ENCODE measurements at places on chromosomes 2 and 18. TPM values are rescaled to one million over a fixed set of nuclear protein-coding genes. Genes with fewer than 3 reads are reported as not detected.

- DNase-seq, result no peak
Observed at GRCh38 chr18:6363216-6363615, 51.5 kb downstream of the L3MBTL4 start.

Gene SERPINB11
- not detected for total RNA-seq

GRCh38 chr2:120786038-120786960, 50.6 kb downstream of the GLI2 start:
- DNase-seq, result no peak

DNA sequence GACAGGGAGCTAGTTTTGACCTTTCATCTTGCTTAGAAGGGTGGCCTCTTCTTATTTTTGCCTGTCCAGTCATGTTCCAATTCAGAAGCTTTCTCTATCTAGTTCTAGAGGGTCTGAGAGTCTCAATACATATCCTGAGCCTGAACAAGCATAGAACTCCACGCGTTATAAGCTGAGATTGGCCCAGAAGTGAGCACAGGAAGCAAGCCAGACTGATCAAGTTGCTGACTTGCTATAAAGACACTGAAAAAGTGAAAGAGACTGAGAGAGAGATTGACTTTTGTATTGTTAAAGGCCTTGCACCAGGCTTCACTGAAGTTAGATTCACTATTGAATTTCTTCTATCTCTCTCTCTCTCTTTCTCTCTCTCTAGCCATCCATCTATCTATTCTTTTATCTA, 142.7 kb upstream of the DOCK10 start:
- no peak for DNase-seq

Gene FOXI3
- not detected for total RNA-seq

Gene RNPEPL1
- 118 TPM for total RNA-seq
